ENCODE measurements at places on chromosomes 6 and 20. TPM values are rescaled to one million over a fixed set of nuclear protein-coding genes. Genes with fewer than 3 reads are reported as not detected.

GRM4 gene
- total RNA-seq, result not detected

PREP gene
- 38.1 TPM for total RNA-seq

NR2E1 gene
- not detected for total RNA-seq

OR2J3 gene
- not detected for total RNA-seq

KCNS1 gene
- not detected for total RNA-seq

- no peak for DNase-seq
- no peaks in the 10 kb centered on the region for H3K36me3 ChIP-seq
- H3K27me3 ChIP-seq, result no peaks in the 10 kb centered on the region
- H3K4me3 ChIP-seq, result no peak overlapping the region
- H3K27ac ChIP-seq, result no peak overlapping the region
- no peaks in the 10 kb centered on the region for H3K4me1 ChIP-seq
Observed at GRCh38 chr6:143806282-143807102, 36.6 kb upstream of the LTV1 start.

DNA sequence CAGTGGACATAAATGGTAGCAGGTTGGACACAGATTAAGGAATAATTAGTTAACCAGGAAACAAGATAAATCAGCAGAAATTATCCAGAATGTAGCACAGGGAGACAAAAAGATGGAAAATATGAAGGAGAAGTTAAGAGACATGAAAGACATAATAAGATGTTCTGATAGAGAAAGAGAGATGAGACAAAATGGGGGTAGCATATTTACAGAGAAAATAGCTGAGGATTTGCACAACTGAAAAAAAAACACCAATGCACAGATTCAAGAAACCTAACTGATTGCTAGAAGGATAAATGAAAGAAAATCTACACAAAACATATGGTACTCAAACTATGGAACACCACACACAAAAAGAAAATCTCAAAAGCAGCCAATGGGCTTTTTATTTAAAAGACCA lies 34.6 kb upstream of the TBC1D22B start:
- H3K4me3 ChIP-seq, result peak overlapping the region; percentile 67
- H3K36me3 ChIP-seq, result no peaks in the 10 kb centered on the region
- peaks cover 13% of the 10 kb centered on the region for H3K4me1 ChIP-seq

DNA sequence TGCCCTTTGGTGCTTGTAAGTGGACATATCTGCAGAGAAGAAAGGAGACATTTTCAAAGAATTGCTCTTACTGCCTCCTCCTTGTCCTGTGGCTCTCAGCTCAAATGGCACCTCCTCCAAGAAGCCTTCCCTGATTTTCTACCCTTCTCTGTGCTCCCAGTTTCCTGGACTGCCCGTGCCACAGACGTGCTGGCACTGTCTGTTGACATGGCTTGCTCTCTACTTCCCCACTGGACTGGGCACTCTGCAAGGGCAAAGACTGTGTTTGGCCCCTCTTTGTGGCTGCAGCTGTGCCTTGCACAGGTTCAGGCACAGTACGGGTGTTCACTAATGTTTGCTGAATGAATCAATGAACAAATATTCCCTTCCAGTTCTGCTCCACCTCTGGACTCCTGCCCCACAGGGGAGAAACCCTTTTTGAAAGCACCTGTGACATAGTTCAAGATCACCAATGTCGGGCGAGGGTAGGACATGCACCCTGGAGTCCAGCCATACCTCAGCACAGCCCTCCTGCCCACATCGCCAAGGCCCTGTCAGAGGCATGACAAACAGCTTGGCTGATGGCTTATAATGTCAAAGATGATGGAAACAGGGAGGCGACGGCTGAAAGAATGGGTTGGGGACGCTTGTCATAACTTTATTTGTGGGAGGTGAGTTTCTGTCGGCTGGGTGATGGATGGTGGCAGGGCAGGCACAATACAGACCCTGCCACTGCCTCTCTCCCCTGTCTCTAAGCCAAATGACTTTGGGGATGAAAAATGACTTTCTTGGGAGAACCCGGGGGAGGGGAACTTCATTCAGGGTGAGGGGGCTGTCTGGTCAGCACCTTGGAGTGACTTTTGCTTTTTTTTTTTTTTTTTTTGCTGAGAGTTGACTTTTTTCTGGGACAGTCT lies 15.6 kb upstream of the CTNNBL1 start:
- H3K4me3 ChIP-seq, result no peak overlapping the region
- no peaks in the 10 kb centered on the region for H3K4me1 ChIP-seq
- no peak for DNase-seq
- no peaks in the 10 kb centered on the region for H3K27me3 ChIP-seq

- H3K4me1 ChIP-seq, result peaks cover 11% of the 10 kb centered on the region
- no peaks in the 10 kb centered on the region for H3K27me3 ChIP-seq
- H3K36me3 ChIP-seq, result peaks cover 15% of the 10 kb centered on the region
- no peak overlapping the region for H3K27ac ChIP-seq
- no peak overlapping the region for H3K4me3 ChIP-seq
Observed at GRCh38 chr20:34510575-34510974, 5.6 kb upstream of the DYNLRB1 start.

DNA sequence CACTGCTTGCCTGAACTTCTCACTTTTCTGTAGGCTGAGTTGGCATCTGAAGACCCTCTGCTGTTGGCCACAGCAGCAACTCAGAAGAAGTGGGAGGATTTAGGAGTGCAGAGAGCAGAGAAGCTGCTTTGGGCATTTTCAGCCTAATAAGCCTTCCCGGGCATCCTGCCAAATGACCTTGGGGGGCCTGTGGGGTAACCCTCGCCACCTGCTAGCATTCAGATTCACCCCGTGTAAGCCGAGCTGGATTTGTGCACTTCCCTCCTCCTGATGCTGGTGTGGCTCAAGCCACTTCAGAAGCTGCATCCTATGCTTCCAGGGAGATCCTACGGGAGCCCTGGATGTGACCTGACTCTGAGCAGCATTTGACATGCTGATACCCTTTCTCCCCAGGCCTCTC lies 114.8 kb downstream of the LRFN2 start:
- no peaks in the 10 kb centered on the region for H3K4me1 ChIP-seq
- H3K27ac ChIP-seq, result no peak overlapping the region
- no peak overlapping the region for H3K4me3 ChIP-seq

GRCh38 chr6:81515562-81516453 lies 236.7 kb downstream of the TENT5A start:
- no peaks in the 10 kb centered on the region for H3K27me3 ChIP-seq
- H3K4me1 ChIP-seq, result no peaks in the 10 kb centered on the region
- H3K36me3 ChIP-seq, result no peaks in the 10 kb centered on the region
- no peak overlapping the region for H3K27ac ChIP-seq

- H3K27ac ChIP-seq, result peak overlapping the region; percentile 45
- H3K36me3 ChIP-seq, result no peaks in the 10 kb centered on the region
- no peak for DNase-seq
- H3K27me3 ChIP-seq, result no peaks in the 10 kb centered on the region
- H3K4me1 ChIP-seq, result peaks cover 8% of the 10 kb centered on the region
Observed at GRCh38 chr6:44022296-44022661, 105.0 kb downstream of the MRPL14 start.

- peaks cover 7% of the 10 kb centered on the region for H3K4me1 ChIP-seq
- H3K36me3 ChIP-seq, result no peaks in the 10 kb centered on the region
- no peak for DNase-seq
- no peaks in the 10 kb centered on the region for H3K27me3 ChIP-seq
- no peak overlapping the region for H3K27ac ChIP-seq
Observed at GRCh38 chr6:43737272-43738081, 32.5 kb upstream of the VEGFA start.

DNA sequence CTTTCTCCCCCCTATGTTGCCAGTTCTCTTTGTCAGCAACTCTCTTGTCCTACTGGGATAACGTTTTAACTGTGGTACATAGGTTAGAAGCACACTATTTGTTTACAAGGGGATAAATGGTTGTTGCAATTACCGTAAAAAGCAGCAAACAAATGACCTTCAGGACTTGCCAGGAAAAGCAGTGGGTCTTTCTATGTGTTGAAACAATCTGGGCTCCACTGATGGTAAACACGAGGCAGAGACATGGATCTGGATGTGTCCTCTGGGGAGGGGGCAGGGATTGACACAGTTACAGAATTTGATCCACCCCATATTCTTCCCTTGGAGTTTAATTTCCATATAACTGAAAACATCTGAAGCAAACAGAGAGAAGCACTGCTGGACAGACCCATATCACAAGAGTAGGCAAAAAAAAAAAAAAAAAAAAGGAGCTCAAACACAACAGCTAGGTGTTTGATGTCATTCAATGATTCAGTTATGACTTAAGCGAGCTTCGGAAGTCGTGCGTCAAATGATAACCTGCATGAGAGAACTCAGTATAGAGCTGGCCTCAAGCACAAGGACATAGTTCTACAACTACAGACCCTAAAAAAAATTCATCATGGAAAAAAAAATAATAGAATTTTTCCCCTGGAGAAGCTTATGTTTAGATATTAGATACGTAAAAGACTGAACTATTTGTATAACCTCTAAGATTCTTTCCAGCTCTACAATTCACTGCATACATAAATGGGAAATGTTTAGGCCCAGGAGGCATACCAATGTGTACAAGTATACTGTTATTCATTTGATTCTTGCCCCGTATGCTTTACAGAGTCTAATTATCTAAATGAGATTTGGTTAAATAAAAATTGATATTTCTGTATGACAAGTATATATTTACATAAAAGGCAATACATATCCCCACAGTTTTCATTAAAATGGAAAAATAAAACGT lies 127.7 kb downstream of the ALDH8A1 start:
- no peaks in the 10 kb centered on the region for H3K36me3 ChIP-seq
- no peak for DNase-seq
- peaks cover 10% of the 10 kb centered on the region for H3K4me1 ChIP-seq
- no peaks in the 10 kb centered on the region for H3K27me3 ChIP-seq

DNA sequence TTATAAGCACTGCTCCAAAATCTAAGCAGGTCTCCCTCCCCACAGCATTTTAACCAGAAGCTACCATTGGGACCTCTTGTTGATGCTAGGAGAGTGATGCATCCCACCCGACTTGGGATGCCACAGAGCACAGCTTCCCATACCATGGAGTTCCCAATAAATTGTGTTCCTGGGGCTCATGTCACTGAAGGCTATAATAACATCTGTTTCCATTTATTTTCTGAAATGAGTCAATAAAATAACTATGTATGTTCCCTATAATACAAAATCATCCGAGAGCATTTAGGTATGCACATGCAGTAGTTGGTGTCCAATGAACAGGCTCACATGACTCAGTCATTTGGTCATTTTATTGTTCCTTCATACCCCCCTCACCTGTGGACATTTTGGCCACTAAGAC lies 204.2 kb downstream of the TBC1D7 start:
- H3K27me3 ChIP-seq, result no peaks in the 10 kb centered on the region
- DNase-seq, result no peak
- no peaks in the 10 kb centered on the region for H3K4me1 ChIP-seq
- H3K4me3 ChIP-seq, result no peak overlapping the region
- H3K36me3 ChIP-seq, result no peaks in the 10 kb centered on the region

DNA sequence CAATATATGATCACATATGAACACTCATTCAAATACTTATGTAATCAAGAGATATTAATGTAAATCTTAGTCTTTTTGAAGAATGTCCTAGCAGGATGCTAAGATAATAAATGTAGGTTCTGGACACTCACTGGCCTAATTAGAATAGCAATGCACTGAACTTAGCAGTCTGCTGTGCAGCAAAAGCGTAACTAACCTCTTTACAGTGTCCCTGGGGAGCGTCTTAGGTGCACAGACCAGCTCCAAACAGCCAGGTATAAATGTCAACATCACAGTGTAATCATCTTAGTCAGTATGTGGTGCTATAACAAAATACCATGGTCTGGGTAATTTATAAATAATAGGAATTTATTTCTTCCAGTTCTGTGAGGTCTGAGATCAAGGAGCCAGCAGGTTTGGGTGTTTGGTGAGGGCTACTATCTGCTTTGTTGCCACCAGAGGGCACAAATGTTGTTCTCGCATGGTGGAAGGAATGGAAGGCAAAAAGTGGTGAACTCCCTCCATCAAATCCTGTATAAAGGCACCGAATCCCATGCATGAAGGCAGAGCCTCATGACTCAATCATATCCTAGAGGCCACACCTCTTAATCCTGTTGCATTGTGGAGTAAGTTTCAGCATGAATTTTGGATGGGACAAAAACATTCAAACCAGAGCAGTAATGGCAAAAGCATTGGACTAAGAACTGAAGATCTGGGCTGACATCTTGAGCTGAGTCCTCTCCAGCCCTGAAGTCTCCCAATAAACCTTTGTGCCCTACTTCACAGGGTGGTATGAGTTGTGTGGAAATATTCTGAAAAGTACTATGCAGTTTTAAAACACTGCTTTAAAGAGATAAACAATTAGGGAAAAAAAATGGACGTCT lies 41.8 kb upstream of the FOXO3 start:
- no peaks in the 10 kb centered on the region for H3K4me1 ChIP-seq
- peaks cover 25% of the 10 kb centered on the region for H3K36me3 ChIP-seq
- DNase-seq, result no peak

- H3K27me3 ChIP-seq, result no peaks in the 10 kb centered on the region
- DNase-seq, result no peak
- H3K4me3 ChIP-seq, result no peak overlapping the region
- peaks cover 5% of the 10 kb centered on the region for H3K36me3 ChIP-seq
Observed at GRCh38 chr6:154792761-154793160, 59.5 kb downstream of the SCAF8 start.

GRCh38 chr6:157716251-157716995 lies 106.6 kb upstream of the SNX9 start:
- H3K27ac ChIP-seq, result peak overlapping the region; percentile 63
- no peaks in the 10 kb centered on the region for H3K27me3 ChIP-seq
- no peak overlapping the region for H3K4me3 ChIP-seq
- no peaks in the 10 kb centered on the region for H3K36me3 ChIP-seq

GRCh38 chr6:55886185-55886836 lies 10.9 kb upstream of the BMP5 start:
- DNase-seq, result peak; percentile 36
- no peaks in the 10 kb centered on the region for H3K4me1 ChIP-seq
- no peaks in the 10 kb centered on the region for H3K36me3 ChIP-seq
- H3K4me3 ChIP-seq, result no peak overlapping the region
- no peak overlapping the region for H3K27ac ChIP-seq

DNA sequence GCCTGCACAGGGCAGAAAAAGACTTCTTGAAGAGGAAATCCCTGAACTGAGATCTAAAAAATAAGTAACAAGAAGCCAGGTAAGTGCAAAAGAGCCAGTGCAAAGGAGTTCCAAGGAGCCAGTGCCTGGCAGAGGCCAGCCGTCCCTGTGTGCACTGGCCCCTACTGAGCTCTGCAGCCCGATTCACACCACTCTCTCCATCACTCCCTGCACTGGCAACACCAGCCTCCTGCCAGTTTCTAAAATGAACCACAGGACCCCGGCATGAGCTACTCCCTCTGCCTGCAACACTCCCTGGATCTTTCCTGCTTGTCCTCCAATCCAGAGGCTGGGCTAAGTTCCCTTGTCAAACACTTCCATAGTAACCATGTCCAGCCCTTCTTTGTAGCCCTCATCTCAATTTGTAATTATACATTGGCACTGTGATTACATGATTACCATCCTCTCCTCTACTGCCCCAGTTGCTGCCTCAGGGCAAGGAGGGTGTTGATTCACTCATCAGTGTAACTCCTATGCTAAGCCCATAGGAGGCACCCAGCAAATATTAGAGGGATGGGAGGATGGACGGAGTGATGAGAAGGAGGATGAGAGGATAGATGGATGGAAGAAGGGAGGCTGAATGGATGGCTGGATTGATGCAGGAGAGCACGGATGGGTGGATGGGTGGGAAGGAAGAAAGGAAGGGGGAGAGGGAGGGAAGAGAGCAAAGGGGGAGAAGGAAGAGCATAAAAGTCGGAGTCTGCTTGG lies 49.3 kb downstream of the SIRPA start:
- H3K27me3 ChIP-seq, result peaks cover 14% of the 10 kb centered on the region
- no peak for DNase-seq
- H3K36me3 ChIP-seq, result no peaks in the 10 kb centered on the region
- peak overlapping the region; percentile 47 for H3K27ac ChIP-seq
